ENCODE measurements at places on chromosomes 1 and 21. TPM values are rescaled to one million over a fixed set of nuclear protein-coding genes. Genes with fewer than 3 reads are reported as not detected.

The OVAAL gene
- not detected for total RNA-seq

The ILDR2 gene
- 2.4 TPM for total RNA-seq

DNA sequence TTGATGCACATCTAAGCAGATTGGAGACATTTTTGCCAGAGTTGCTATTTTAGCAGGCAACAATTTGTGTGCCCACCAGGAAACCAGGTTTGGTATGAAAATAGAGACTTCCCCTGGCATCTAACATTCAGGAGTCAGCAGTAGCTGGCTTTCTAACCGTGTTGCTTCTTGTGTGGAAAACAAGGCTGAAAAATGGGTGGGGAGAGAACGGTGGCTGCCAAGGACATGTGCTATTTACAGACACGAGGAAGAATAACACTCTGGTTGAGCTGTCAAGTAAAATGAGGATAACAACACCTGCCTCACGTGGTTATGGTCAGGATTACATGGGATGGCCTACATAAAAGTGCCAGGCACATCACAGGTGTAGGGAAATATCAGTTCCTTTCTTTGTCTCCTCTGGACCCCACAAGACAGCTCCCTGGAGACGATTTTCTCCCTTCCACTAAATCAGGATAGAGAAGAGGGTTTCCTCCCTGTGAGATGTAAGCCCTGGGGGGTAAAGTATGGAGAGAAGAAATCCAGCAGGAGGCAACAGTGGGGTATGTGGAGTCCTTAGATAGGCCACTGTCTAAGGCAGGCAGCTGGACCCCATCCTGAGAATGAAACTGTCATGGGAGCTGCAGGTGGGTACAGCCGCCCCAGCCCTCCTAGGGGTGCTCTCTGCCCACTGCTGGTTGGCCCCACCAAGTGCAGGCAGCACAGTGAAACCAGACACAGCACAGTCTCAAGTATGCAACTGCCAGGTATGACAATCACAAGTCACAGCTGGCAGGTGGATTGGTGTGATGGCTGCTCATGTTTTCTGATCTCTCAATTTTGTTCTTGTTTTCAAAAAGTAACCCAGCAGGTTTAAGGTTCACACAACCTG, 80.3 kb downstream of the TENT5C start:
- no peak overlapping the region for H3K4me3 ChIP-seq
- no peaks in the 10 kb centered on the region for H3K27me3 ChIP-seq
- H3K36me3 ChIP-seq = no peaks in the 10 kb centered on the region
- no peak overlapping the region for H3K27ac ChIP-seq
- DNase-seq = no peak
- no peaks in the 10 kb centered on the region for H3K4me1 ChIP-seq

The SPRR2E gene
- not detected for total RNA-seq

GRCh38 chr21:44870748-44871495, 2.6 kb downstream of the PTTG1IP start:
- DNase-seq = no peak
- H3K27ac ChIP-seq = no peak overlapping the region
- H3K36me3 ChIP-seq = no peaks in the 10 kb centered on the region
- 0 out of 2 replicates have a peak overlapping the region, but pooled peaks have one; percentile 92 for H3K4me3 ChIP-seq

- H3K27me3 ChIP-seq = no peaks in the 10 kb centered on the region
- H3K27ac ChIP-seq = no peak overlapping the region
- no peak for DNase-seq
Observed at GRCh38 chr1:7470904-7471638, 300.0 kb upstream of the VAMP3 start.

DNA sequence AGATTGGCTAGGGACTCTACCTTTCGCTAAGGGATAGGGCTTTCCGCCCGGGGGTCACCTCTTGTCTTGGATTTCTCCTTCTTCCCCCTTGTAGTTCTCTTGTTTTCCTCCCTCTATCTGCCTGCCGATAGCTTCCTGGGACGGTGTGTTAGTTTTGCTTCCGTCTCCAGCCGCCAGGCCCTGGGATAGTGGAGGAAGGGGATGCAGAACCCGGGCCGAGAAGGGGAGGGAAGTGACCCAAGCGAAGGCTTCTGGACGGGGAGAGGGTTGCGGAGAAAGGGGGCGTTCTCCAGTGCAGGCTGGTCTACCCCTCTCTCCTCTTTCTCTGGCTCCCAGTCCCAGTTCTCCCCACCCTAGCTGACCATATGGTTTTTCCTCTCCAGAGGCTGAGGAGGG, 871 bp downstream of the TUFT1 start:
- H3K27me3 ChIP-seq = 0 out of 2 replicates have a peak, but pooled peaks cover 6% of the 10 kb centered on the region
- peaks cover 23% of the 10 kb centered on the region for H3K36me3 ChIP-seq
- peaks cover 8% of the 10 kb centered on the region for H3K4me1 ChIP-seq
- H3K27ac ChIP-seq = no peak overlapping the region

- H3K4me3 ChIP-seq = no peak overlapping the region
- DNase-seq = no peak
- H3K27ac ChIP-seq = peak overlapping the region; percentile 76
- H3K27me3 ChIP-seq = no peaks in the 10 kb centered on the region
- peaks cover 24% of the 10 kb centered on the region for H3K4me1 ChIP-seq
Observed at GRCh38 chr1:180167021-180167701, 12.5 kb downstream of the QSOX1 start.

The TMEM52 gene
- 13.4 TPM for total RNA-seq

GRCh38 chr1:13667691-13668090, 32.3 kb upstream of the PRDM2 start:
- H3K27ac ChIP-seq = no peak overlapping the region
- H3K4me3 ChIP-seq = no peak overlapping the region
- H3K36me3 ChIP-seq = no peaks in the 10 kb centered on the region
- 0 out of 2 replicates have a peak, but pooled peaks cover 5% of the 10 kb centered on the region for H3K4me1 ChIP-seq
- no peaks in the 10 kb centered on the region for H3K27me3 ChIP-seq

DNA sequence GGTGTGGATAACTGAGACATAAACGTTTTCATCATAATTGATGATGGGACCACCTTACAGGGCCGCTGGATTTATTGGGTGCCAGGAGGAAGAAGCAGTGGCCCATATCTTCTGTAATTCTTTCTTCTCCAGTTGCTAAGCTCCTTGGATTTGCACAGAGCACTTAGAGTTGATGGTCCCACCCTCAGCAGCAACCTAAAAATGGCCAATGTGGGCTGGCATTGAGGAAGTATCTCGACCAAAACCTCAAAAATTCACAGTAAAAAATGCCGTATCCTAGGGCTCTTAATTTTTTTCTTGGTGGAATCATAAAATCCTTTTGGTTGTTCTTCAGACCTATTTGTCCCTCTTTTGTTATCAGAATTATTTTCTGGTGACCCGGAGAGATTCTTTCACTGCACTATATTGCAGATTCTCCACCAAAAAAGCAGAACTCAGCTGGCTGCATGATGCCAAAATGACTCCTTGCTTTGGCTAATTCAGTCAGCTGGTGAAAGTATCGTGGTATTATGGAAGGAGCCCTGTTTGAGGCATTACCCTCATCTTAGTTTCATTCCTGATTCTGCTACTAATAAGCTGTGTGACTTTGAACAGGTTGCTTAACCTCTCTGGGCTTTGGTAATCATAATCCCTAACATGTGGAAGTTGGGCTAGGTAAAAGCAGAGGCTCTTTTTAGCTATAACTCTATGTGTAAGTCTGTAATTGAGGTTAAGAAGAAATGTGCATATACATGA, 27.6 kb downstream of the KIRREL1 start:
- H3K4me3 ChIP-seq = no peak overlapping the region
- H3K36me3 ChIP-seq = no peaks in the 10 kb centered on the region
- H3K27me3 ChIP-seq = no peaks in the 10 kb centered on the region
- peak overlapping the region; percentile 99 for H3K27ac ChIP-seq

DNA sequence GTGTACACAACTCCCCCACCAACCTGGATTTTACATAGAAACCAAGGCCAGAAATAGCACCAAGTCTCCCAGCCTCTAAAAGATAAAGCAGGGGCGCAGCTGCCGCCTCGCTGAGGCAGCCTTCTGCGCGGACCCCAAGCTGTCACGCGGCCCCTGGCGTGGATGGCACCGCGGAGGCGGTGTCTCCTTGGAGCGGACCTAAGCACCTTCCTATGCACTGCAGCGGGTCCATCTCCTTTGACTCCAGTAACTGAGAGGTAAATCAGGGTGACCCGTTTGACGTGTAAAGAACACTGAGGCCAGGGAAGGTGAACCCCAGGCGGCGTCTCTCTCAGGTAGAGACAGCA, 17.0 kb downstream of the ZNF697 start:
- H3K36me3 ChIP-seq = peaks cover 2% of the 10 kb centered on the region
- no peaks in the 10 kb centered on the region for H3K27me3 ChIP-seq
- peak overlapping the region; percentile 44 for H3K4me3 ChIP-seq
- DNase-seq = no peak
- H3K4me1 ChIP-seq = peaks cover 19% of the 10 kb centered on the region

DNA sequence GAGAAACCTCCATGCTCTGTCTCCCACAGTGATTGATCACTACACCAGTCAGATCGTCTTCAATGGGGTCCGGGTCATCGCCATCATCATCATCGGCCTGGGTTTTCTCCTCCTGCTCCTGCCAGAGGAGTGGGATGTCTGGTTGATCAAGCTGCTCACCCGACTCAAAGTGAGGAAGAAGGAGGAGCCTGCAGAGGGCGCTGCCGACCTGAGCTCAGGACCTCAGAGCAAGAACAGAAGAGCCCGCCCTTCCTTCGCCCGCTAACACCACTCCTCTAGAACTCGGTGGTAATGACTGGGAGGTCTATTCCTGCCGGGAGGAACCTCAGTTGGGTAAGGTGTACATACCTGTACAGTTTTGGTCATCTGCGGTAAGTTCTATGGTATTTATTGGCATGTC, 50.3 kb upstream of the COA6 start:
- H3K36me3 ChIP-seq = no peaks in the 10 kb centered on the region
- H3K4me1 ChIP-seq = no peaks in the 10 kb centered on the region
- no peak overlapping the region for H3K4me3 ChIP-seq
- H3K27ac ChIP-seq = no peak overlapping the region

The VAMP3 gene
- 43.0 TPM for total RNA-seq

GRCh38 chr1:93699503-93700168, 18.0 kb upstream of the BCAR3 start:
- H3K27ac ChIP-seq = no peak overlapping the region
- no peaks in the 10 kb centered on the region for H3K4me1 ChIP-seq
- no peak for DNase-seq
- no peak overlapping the region for H3K4me3 ChIP-seq
- H3K27me3 ChIP-seq = no peaks in the 10 kb centered on the region
- H3K36me3 ChIP-seq = no peaks in the 10 kb centered on the region

GRCh38 chr1:25723250-25723880, 76.6 kb upstream of the SELENON start:
- H3K27me3 ChIP-seq = no peaks in the 10 kb centered on the region
- no peaks in the 10 kb centered on the region for H3K36me3 ChIP-seq
- no peak overlapping the region for H3K4me3 ChIP-seq
- DNase-seq = peak; percentile 45
- H3K27ac ChIP-seq = no peak overlapping the region

GRCh38 chr1:22709227-22709626, 1.4 kb upstream of the EPHB2 start:
- H3K27me3 ChIP-seq = peaks cover 29% of the 10 kb centered on the region
- H3K27ac ChIP-seq = no peak overlapping the region
- no peaks in the 10 kb centered on the region for H3K36me3 ChIP-seq
- H3K4me3 ChIP-seq = no peak overlapping the region
- H3K4me1 ChIP-seq = no peaks in the 10 kb centered on the region
- DNase-seq = peak; percentile 77

DNA sequence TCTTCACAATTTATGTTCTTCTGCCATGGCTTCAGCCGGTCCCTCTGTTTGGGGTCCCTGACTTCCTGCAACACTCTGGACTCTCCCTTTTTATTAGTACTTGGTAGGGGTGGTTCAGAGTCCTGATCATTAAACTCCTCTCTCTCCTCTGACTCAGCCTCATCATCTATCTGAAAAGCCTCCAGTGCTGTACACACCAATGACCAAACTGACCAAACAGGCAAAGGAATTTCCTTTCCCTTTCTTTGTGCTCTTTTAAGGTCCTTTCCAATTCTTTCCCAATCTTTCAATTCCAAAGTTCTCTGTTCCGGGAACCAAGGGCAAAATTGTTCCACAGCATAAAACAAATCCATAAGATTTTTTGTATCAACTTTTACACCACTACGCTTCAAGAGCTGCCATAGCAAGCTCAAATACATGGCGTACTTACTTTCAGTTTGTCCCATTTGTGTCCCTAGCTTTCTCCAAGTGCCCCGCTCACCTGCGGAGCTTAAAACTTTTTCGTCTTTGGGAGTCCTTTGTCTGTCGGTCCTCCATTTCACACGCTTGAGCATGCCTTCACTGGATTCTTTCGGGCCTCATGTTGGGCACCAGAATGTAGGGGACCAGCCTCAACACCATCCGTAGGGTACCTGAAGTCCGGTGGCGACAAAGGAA, 9.6 kb downstream of the DAP3 start:
- peak overlapping the region; percentile 80 for H3K27ac ChIP-seq
- no peaks in the 10 kb centered on the region for H3K27me3 ChIP-seq
- peaks cover 25% of the 10 kb centered on the region for H3K4me1 ChIP-seq
- H3K4me3 ChIP-seq = no peak overlapping the region
- peak; percentile 20 for DNase-seq

DNA sequence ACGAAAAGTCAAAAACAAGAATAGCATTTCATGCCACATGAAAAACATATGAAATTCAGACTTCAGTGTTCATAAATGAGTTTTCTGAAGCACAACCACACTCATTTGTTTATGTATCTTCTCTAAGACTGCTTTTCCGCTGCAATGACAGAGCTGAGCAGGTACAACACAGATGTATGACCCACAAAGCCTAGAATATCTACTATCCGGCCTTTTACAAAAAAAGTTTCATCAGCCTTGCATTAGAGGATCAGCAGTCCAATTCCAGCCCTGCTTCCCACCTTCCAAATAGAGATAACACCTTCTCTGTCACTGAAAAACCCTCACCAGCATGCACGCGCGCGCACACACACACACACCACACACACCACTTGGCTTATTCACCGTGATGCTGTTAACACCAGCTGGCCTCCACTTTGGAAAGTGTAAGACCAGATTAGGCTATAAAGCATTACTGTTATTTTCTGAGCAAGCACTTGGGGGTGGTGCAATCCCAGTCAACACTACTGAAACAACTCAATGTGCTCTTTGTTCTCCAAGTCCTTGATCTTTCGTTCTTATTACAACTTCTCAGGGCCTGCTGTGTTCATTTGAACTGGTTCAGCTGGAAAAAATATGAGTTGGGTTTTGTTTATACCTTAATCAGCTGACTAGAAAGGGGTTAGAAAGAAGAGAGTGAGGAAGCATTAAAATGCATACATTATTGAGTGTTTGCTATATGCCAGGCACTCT, 90.0 kb downstream of the GLUL start:
- H3K36me3 ChIP-seq = no peaks in the 10 kb centered on the region
- H3K27me3 ChIP-seq = no peaks in the 10 kb centered on the region
- peaks cover 4% of the 10 kb centered on the region for H3K4me1 ChIP-seq
- no peak overlapping the region for H3K27ac ChIP-seq
- H3K4me3 ChIP-seq = no peak overlapping the region
- DNase-seq = peak; percentile 28

- no peak overlapping the region for H3K4me3 ChIP-seq
- no peak overlapping the region for H3K27ac ChIP-seq
- H3K27me3 ChIP-seq = no peaks in the 10 kb centered on the region
- no peaks in the 10 kb centered on the region for H3K36me3 ChIP-seq
Observed at GRCh38 chr21:45528981-45529784, 13.1 kb downstream of the SLC19A1 start.

DNA sequence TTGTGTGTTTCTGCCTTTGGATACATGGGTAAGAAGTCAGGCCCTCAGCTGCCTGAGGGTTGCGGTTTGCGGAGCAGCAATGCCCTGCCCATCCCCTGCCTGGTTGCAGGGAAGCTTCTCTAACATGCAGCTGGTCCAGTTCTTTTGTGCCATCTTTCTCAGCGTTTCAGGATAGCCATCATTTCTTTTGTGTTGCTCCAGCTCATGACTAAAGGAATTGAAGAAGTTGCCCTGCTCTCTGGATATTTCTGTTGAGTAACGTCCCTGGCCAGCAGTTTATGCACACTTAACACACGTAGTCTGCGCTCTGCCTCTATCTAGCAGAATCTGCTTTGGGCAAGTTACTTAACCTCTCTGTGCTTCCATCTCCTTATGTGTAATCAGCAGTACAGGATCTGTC, 62.1 kb downstream of the DOP1B start:
- H3K27me3 ChIP-seq = no peaks in the 10 kb centered on the region
- H3K4me1 ChIP-seq = no peaks in the 10 kb centered on the region
- H3K36me3 ChIP-seq = no peaks in the 10 kb centered on the region
- no peak overlapping the region for H3K27ac ChIP-seq
- H3K4me3 ChIP-seq = no peak overlapping the region

Measured in GM23338 (cell line).